Osteoblast (primary cell): ENCODE measurements at places on chromosomes 1 and 21.
A peak's percentile ranks its signal among the peaks of the same experiment; 100 is the strongest.

GRCh38 chr21:45768011-45768739 lies 124.7 kb downstream of the PCBP3 start:
- peak; percentile 74 for DNase-seq

DNA sequence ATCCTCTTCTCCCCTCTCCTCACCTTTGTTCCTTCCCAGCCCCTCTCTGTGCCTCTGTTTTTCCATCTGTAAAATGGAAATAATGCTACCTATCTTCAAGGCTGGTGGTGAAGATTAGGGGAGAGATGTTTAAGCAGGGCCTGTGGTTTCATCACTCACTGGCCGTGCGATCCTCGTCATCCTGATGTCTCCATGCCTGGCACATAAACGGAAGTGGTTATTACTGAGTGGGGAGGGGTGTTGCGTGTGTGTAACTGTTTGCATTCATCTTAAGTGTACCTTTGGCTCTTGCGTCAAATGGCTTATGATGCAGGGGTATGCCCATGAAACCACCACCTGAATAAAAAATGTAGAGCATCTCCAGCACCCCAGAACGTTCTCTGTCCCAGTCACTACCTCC lies 17.2 kb upstream of the C1QA start:
- DNase-seq = peak; percentile 58

- no peak for DNase-seq
Observed at GRCh38 chr1:190001187-190001586, 476.5 kb downstream of the BRINP3 start.

DNA sequence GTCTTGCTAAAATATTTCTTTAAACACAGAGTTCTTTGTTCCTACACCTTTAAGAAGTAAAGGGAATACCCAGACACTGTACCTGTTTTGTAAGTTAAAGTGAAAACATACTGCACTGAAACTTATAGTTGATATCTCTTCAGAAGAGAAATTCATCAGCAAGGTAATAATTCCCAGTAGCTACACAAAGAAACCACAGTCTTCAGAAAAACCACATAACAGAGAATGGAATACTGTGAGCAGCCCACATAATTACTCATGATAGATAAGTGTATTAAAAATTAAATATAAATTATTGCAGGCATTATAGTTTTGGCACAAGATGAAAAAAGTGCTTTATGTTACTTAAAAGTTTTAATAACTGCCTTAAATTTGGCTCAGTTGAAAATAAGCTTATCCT lies 276.6 kb downstream of the SETD4 start:
- DNase-seq = no peak

- DNase-seq = no peak
Observed at GRCh38 chr21:38420140-38420539, 78.1 kb downstream of the ERG start.
